ENCODE measurements at places on chromosomes 12 and 14. TPM values are rescaled to one million over a fixed set of nuclear protein-coding genes. Genes with fewer than 3 reads are reported as not detected.

DNA sequence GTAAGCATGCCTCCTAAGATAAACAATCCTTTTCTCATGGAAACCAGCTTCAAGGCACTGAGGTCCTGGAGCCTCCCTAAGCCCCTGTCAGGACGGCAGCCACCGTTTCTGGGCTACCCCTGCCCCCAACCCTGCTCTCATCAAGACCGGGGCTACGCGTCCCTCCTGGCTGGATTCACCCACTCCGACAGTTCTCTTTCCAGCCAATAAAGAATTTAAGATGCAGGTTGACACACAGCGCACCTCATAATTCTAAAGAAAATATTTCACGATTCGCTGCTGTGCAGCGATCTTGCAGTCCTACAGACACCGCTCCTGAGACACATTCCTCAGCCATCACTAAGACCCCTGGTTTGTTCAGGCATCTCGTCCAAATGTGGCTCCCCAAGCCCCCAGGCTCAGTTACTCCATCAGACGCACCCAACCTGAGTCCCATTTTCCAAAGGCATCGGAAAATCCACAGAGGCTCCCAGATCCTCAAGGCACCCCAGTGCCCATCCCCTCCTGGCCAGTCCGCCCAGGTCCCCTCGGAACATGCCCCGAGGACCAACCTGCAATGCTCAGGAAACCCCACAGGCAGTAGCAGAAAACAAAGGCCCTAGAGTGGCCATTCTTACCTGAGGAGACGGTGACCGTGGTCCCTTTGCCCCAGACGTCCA lies 336.3 kb downstream of the TMEM121 start:
- DNase-seq = no peak

DNA sequence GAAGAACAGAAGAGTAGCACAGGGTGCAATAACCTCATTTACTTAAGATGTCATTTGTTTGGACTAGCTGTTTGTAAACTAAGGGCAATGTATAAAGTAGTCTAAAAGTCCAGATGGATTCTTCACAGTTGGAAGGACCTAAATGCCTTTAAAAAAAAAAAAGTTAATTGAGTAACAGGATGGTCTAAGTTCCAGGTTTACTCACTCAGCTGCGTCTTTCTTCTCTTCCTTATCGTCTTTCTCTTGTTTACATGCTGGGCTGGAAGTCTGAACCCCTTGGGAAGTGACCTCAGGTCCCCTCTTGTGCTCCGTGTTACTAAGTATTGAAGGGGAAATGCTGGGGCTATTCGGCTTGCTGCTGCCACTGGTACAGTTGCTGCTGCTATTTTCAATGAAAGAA lies 82.5 kb downstream of the SH2B3 start:
- DNase-seq = no peak

Gene CLEC2D
- total RNA-seq = 30.8 TPM

Gene NOVA1
- 11.0 TPM for total RNA-seq

Gene SLC6A15
- not detected for total RNA-seq

GRCh38 chr14:65210118-65210821 lies 108.0 kb upstream of the MAX start:
- DNase-seq = no peak

Gene TRHDE
- total RNA-seq = 3.5 TPM

Measured in thoracic aorta (tissue), 2 donors.